ENCODE measurements at places on chromosomes 12 and 14.

DNA sequence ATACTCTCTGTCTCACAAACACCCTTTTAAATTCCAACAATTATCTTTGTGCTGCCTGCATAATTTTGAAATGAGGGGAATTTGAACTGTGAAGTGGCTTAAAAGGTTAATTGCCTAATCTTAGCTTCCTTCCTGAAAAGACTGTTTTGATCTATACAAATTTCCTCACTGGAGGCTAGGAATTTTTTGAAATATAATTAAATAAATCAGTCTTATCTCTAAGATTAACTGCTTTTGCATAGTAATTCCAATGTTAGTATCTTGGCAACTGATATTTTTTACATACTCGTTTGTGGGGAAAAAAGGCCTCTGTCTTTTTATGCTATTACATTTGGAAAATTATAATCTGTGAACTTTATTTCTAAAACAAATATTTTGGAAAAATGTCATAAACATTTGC is 498.5 kb downstream of the TMTC2 start:
- no peaks in the 10 kb centered on the region for H3K4me1 ChIP-seq
- H3K36me3 ChIP-seq, result no peaks in the 10 kb centered on the region
- no peak for DNase-seq
- H3K27me3 ChIP-seq, result no peaks in the 10 kb centered on the region
- no peak overlapping the region for H3K4me3 ChIP-seq
- no peak overlapping the region for H3K27ac ChIP-seq

- H3K4me3 ChIP-seq, result no peak overlapping the region
- H3K4me1 ChIP-seq, result no peaks in the 10 kb centered on the region
- H3K27ac ChIP-seq, result no peak overlapping the region
- DNase-seq, result no peak
- no peaks in the 10 kb centered on the region for H3K27me3 ChIP-seq
Measured at GRCh38 chr12:71551529-71551928, 111.9 kb downstream of the LGR5 start.

DNA sequence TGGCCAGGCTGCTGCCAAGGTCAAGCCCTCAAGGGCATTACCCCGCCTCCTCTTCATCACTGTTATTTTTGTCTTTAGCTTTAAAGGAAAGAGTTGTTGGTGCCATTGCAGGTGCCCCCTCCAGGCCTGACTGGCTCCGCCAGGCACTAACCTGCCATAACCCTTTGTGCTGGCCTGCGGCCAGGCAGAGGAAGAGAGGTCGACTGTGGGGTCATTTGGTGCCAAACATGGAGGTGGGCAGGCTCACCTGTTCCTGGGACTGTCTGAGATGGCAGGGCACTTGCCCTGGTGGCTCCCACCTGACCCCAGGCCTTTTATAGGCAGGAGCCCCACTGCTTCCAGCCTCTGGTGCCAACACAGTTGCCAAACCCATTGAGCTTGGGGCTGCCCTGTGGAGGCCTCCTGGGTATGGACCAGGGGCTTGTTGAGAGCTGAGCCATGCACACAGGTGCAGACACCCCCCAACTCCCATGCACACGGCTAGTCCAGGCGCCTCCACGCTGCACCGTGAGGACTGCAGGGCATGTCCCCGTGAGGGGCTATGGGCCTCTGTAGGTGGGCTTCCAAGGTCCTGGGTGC is 29.4 kb upstream of the PLD4 start:
- no peak overlapping the region for H3K4me3 ChIP-seq
- H3K36me3 ChIP-seq, result no peaks in the 10 kb centered on the region
- DNase-seq, result no peak
- H3K4me1 ChIP-seq, result no peaks in the 10 kb centered on the region
- H3K27ac ChIP-seq, result no peak overlapping the region
- H3K27me3 ChIP-seq, result no peaks in the 10 kb centered on the region

DNA sequence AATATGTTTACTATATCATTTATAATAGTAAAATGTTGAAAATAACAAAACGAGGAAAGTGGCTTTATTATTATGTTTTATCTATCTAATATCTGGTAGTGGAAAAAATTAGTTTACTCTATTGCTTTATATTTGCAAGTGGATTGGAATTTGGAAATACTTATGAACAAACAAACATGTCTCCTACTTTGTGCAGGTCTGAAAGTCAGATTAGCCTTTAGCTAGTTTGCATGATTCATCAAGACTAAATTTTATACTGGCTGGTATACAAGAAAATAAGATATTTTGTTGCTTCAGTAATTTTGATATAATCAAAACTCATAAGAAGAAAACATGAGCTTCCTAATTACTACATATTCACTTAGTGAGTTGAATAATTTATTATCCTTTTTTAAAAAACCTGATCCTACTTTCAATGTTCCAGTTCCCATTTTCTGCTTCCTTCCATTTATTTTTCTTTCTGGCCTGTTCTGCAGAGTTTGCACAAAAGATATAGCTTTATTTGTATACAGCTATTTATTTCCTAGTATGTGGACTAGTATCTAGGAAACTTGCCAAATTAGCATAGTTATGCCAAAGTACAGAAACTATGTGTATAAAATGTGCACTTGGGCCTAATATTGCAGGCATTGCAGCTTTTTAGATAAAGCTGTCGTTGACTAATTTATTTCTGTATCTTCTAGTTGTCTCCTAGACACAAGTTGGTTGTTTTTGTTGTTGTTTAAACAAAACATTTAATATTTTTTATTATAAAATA is 122.0 kb downstream of the AKAP6 start:
- H3K4me3 ChIP-seq, result no peak overlapping the region
- H3K27me3 ChIP-seq, result no peaks in the 10 kb centered on the region
- DNase-seq, result no peak
- no peaks in the 10 kb centered on the region for H3K4me1 ChIP-seq
- H3K27ac ChIP-seq, result no peak overlapping the region
- no peaks in the 10 kb centered on the region for H3K36me3 ChIP-seq

DNA sequence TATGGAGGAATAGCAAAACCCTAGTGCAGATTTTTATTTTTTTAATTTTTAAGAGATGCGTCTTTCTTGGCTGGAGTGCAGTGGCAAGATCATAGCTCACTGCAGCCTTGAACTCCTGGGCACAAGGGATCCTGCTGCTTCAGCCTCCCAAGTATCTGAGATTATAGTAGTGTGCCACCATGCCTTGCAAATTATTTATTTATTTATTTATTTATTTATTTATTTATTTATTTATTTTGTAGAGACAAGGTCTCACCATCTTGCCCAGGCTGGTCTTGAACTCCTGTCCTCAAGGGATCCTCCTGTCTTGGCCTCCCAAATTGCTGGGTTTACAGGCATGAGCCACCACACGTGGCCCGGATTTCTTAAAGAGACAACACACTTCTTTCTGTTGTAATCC is 1158.8 kb downstream of the AACS start:
- no peaks in the 10 kb centered on the region for H3K27me3 ChIP-seq
- H3K36me3 ChIP-seq, result no peaks in the 10 kb centered on the region
- no peaks in the 10 kb centered on the region for H3K4me1 ChIP-seq
- DNase-seq, result no peak

DNA sequence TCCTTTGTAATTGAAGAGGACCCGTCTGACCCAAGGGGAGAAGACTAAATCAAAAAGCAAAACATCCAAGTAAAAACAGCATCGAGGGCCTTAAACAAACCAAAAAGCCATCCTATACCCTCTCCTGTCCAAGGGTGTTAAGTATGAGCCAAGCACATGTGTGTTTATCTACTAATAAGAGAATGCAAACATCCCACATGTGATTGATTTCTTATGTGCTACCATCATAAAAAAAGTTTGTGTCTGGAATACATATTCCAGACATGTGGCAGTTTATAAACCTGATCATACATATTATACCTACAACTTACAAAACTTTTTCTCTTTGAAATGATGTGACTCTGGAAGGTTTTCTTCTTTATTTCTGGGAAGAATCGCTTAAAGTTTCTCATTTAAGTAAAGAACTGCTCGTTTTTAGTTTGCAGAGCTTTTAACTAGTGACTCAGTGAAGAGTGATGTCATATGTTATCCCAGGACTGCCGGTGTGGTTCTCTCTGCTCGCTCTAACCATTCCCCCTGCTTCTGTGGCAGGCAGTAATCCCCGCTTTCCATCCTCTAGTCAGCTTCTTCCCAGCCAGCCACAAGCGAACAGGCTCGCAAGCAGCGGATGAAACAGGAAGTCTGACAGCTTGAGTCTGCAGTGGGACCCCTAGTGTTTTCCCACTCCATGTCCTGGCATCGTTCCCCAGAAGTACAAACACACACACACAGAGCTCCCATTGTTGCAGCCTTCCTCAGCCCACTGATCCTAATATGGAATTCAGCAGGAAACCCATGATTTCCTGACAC is 431 bp upstream of the RHOJ start:
- no peaks in the 10 kb centered on the region for H3K36me3 ChIP-seq
- no peaks in the 10 kb centered on the region for H3K4me1 ChIP-seq
- no peak for DNase-seq
- H3K4me3 ChIP-seq, result no peak overlapping the region
- H3K27me3 ChIP-seq, result no peaks in the 10 kb centered on the region

GRCh38 chr12:82605115-82605514 is 81.6 kb upstream of the TMTC2 start:
- DNase-seq, result no peak
- no peaks in the 10 kb centered on the region for H3K27me3 ChIP-seq
- H3K4me3 ChIP-seq, result no peak overlapping the region
- no peak overlapping the region for H3K27ac ChIP-seq
- no peaks in the 10 kb centered on the region for H3K4me1 ChIP-seq
- no peaks in the 10 kb centered on the region for H3K36me3 ChIP-seq

GRCh38 chr12:57145460-57146059 is 1.9 kb downstream of the LRP1-AS start:
- no peaks in the 10 kb centered on the region for H3K36me3 ChIP-seq
- H3K4me1 ChIP-seq, result peaks cover 2% of the 10 kb centered on the region
- H3K27me3 ChIP-seq, result no peaks in the 10 kb centered on the region
- DNase-seq, result no peak

DNA sequence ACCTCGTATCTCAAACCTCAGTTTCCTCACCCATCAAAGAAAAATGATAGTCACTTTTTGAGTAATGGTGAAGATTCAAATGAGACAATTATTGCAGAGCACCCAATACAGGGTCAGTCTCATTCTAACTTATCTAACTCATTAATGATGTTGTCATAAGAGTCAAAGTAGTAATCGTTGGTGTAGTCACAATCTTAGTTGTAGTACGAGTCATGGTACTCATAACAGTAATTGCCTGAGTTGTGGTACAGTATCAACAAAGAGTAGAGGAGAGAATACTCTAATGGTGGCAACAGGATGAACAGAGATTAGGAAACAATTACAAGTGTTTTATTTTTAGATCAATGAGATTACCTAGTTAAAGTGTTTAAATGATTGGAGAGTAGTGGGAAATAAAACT is 93.6 kb upstream of the TMTC2 start:
- no peaks in the 10 kb centered on the region for H3K27me3 ChIP-seq
- H3K4me3 ChIP-seq, result no peak overlapping the region
- H3K36me3 ChIP-seq, result no peaks in the 10 kb centered on the region
- H3K4me1 ChIP-seq, result no peaks in the 10 kb centered on the region

DNA sequence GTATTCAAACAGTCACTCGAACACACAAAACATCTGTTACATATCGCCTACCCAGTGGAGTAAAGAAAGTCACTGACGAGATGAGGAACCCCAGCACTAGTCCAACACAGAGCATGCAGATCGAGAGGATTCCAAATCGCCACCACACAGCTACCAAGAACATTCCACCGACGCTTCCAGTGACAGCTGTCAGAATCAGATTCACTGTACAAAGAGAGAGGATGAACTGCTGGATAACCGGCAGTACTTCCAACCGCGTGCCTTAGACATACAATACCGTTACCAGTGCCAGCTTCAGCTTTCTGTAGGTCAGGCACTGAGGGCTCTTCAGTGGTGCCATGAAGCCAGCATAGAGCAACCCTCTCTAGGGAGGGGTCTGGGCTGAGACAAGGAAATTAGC is 34.5 kb downstream of the TM7SF3 start:
- no peak for DNase-seq
- no peak overlapping the region for H3K4me3 ChIP-seq
- H3K36me3 ChIP-seq, result peaks cover 72% of the 10 kb centered on the region
- peaks cover 14% of the 10 kb centered on the region for H3K4me1 ChIP-seq

- peak overlapping the region; percentile 96 for H3K4me3 ChIP-seq
- peaks cover 43% of the 10 kb centered on the region for H3K4me1 ChIP-seq
- peaks cover 25% of the 10 kb centered on the region for H3K36me3 ChIP-seq
- DNase-seq, result no peak
Measured at GRCh38 chr12:12357719-12358461, 1.0 kb downstream of the BORCS5 start.

GRCh38 chr12:74241341-74241740 is 296.3 kb upstream of the ATXN7L3B start:
- no peaks in the 10 kb centered on the region for H3K4me1 ChIP-seq
- no peaks in the 10 kb centered on the region for H3K36me3 ChIP-seq
- no peaks in the 10 kb centered on the region for H3K27me3 ChIP-seq

DNA sequence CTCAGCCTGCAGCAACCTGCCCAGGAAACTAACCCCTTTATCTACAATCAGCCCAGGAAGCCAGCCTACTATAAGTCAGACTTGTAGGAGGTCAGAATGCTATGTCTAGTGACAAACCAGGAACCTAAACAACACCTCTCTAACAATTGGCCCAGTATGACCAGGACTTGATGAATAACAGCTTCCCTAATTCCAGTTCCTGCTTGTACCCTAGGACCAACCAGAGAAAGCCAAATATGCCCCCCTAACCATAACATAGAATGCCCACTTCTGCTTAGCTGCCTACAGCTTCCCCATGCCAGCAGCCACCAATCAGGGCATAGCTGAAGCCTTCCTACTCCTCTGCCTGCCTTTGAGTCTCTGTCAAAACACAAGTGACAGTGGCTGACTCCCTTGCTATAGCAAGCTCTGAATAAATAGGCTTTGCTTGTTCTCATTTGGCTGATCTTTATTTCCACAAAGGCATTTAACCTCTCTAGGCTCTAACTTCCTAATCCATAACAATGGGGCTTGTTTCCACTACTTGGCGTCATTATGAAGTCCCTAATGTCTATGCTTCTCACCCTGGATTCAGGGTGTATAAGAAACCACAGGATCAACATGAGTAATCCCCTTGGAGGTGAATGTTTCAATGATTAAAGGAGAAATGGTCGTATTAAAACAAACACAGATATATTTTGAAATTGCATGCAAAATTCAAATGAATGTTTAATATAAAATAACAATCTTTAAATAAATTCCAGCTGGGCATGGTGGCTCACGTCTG is 220.2 kb downstream of the ANO6 start:
- no peaks in the 10 kb centered on the region for H3K27me3 ChIP-seq
- H3K27ac ChIP-seq, result no peak overlapping the region
- H3K36me3 ChIP-seq, result peaks cover 2% of the 10 kb centered on the region
- H3K4me1 ChIP-seq, result peaks cover 2% of the 10 kb centered on the region

DNA sequence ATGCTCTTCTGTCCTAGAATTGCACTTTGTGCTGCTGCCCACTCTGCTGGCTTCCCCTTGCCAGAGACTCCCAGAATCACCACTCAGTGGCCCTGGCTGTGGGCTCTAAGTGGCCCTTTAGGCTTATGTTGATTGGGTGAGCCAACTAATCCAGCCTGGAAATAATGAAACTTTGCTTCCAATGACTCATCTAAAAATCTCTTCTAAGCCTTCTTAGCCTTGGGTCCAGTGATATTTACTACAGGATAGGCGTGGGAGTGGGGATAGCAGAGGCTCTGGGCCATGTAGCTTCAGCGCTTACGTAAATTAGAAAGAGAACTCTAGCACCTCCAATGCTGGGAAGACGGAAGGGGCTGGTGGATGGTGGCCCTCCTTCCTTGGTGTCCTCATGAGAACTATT is 137.9 kb downstream of the TTC8 start:
- peaks cover 2% of the 10 kb centered on the region for H3K27me3 ChIP-seq
- no peaks in the 10 kb centered on the region for H3K4me1 ChIP-seq
- H3K4me3 ChIP-seq, result no peak overlapping the region
- H3K27ac ChIP-seq, result no peak overlapping the region

Measured in activated T-helper 2 cell treated with anti-CD3 and anti-CD28 coated beads, Interferon-gamma antibody, Interleukin-2, Interleukin-4, amounts not matched to agents 10 μg/mL and 5 μg/mL and 100 μg/mL, durations not matched to agents 14 hours and 24 hours and 36 hours (primary cell).